ENCODE measurements at places on chromosomes 4 and X. TPM values are rescaled to one million over a fixed set of nuclear protein-coding genes. Genes with fewer than 3 reads are reported as not detected.
A peak's percentile ranks its signal among the peaks of the same experiment; 100 is the strongest.

GRCh38 chr4:1206299-1207156 lies 34.1 kb upstream of the SPON2 start:
- no peak overlapping the region for H3K4me3 ChIP-seq
- no peak overlapping the region for H3K27ac ChIP-seq
- H3K36me3 ChIP-seq = no peaks in the 10 kb centered on the region
- DNase-seq = no peak
- no peaks in the 10 kb centered on the region for H3K27me3 ChIP-seq

- no peak overlapping the region for H3K4me3 ChIP-seq
- peak; percentile 94 for DNase-seq
- H3K27me3 ChIP-seq = no peaks in the 10 kb centered on the region
- peaks cover 19% of the 10 kb centered on the region for H3K4me1 ChIP-seq
Measured at GRCh38 chrX:68186552-68187262, 246.6 kb downstream of the OPHN1 start.

- no peaks in the 10 kb centered on the region for H3K36me3 ChIP-seq
- DNase-seq = no peak
- no peaks in the 10 kb centered on the region for H3K4me1 ChIP-seq
- no peaks in the 10 kb centered on the region for H3K27me3 ChIP-seq
Measured at GRCh38 chrX:68462653-68463052, 29.4 kb upstream of the OPHN1 start.

DNA sequence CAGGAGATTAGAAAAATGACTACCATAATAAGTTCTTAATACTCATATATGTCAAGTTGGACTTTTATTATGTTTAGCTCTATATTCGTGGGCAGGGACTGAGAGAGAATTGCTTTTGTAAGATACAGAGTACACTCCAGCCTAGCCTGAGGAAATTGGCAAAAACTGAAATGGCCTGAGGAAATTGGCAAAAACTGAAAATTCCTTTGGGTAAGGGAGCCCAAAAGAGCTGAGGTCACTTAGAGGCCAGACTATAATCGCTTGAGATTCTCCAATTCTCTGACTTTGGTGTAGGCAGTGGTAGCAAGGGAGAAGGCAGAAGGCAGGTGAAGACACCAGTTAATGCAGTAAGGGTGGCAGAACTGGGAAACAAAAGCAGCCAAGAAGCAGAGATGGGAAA lies 124.5 kb upstream of the HCCS start:
- no peaks in the 10 kb centered on the region for H3K4me1 ChIP-seq
- no peak overlapping the region for H3K27ac ChIP-seq
- no peak for DNase-seq

- H3K4me1 ChIP-seq = peaks cover 32% of the 10 kb centered on the region
- H3K27ac ChIP-seq = no peak overlapping the region
- no peak for DNase-seq
- H3K4me3 ChIP-seq = peak overlapping the region; percentile 14
Measured at GRCh38 chr4:102871772-102872171, 3.0 kb downstream of the CISD2 start.

DNA sequence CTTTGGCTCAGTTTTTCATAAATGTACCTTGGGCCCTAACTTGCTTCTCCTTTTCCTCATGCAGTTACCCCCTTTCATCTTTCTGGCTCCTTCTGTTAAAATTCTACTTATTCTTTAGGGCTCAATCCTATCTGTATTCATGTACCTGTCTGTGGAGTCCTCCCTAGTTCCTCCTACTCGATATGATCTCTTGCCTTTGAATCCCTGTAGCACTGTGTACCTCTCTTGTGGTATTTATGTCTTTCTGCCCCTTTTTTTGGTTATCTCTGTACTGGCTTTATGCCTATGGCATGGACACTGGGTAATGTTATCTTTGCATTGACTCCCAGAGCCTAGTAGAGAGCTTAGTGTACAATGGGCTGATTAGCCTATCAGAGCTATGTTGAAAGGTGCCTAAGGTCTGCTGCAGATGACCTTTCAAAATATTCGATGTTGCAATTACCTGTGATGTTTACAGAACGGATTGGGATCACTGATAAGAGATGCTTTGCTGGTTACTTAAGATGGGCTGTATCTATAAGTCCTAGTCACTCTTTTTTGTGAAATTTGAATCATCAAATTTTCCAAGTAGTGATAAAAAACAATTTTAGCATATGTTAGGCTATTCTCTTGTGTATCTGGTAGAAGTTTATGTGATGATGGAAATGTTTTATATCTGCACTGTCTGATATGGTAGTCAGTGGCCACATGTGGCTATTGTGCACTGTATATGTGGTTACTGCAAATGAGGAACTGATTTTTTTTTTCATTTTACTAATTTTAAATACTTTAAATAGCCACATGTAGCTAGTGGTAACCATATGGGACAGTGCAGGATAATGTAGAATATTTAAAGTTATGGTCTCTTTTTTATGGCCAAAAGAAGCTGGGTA lies 33.5 kb downstream of the TMEM164 start:
- no peaks in the 10 kb centered on the region for H3K36me3 ChIP-seq
- 0 out of 2 replicates have a peak overlapping the region, but pooled peaks have one; percentile 1 for H3K27ac ChIP-seq
- H3K4me1 ChIP-seq = peaks cover 23% of the 10 kb centered on the region

DNA sequence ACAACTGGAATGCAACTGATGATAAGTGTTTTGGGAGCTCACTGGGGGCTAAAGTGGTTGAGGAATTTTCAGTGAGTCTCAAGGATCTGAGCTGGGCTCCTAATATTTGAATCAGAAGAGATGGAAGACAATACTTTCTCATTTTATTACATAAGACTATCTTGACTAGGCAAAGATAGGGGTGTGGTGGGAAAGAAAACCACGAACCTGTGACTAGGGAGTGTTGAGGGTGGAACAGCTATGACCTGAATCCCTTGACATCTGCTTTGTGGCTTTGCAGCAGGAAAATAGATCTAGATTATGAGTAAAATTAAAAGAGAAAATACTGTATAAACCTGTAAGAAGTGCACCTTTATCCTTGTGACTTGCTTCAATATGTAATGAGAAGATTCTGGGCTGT lies 295.1 kb upstream of the TEX13A start:
- H3K4me1 ChIP-seq = no peaks in the 10 kb centered on the region
- no peak overlapping the region for H3K27ac ChIP-seq
- no peaks in the 10 kb centered on the region for H3K36me3 ChIP-seq
- peak; percentile 0 for DNase-seq
- H3K4me3 ChIP-seq = no peak overlapping the region

MED28 gene
- total RNA-seq = 43.1 TPM

DNA sequence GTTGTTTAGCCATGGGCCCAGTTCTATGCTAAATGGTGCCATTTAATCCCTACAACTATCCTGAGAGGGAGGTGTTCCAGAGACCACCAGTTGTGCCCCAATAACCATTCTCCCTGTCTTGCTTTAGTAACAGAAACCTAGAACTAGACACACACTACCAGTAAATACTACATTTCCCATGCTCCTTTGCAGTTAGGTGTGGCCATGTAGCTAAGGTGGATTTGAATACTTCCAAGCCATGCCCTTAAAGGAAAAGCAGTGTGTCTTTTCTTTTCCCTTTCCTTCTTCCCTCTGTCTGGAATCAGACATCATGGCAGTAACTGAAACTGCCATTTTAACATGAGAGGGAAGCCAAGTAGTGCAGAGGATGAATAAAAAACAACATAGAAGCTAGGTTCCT lies 90.9 kb upstream of the TMEM33 start:
- no peak overlapping the region for H3K27ac ChIP-seq
- no peak for DNase-seq
- H3K4me3 ChIP-seq = no peak overlapping the region
- H3K4me1 ChIP-seq = no peaks in the 10 kb centered on the region

DNA sequence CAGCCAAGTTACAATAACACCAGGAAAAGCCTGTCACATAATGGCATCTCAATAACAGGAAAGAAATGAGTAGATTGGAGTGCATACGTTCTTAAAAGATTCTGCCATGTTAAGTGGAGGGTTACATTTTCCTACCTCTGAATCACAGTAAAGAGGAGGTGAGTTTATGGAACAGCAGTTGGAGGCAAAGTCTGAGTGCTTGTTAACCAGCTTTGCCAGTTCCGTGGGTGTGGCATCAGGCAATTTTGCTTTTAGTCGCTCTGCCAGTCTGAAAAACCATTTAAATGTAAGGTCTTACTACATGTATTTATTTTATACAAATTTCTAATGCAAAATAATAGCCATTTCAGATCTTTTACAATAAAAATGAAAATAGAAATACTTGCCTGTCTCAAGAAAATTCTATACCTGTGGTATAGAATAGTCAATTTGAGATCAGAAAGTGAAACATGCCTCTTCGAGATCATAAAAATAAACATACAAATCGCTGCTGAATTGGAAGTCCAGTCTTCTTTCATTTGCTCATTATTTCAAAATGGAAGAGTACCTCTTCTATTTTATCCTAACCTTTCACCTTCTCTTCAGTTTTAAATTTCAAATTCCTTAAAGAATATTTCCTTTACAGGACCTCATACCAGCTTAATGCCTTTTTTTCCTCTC lies 31.4 kb downstream of the GC start:
- no peaks in the 10 kb centered on the region for H3K36me3 ChIP-seq
- no peaks in the 10 kb centered on the region for H3K4me1 ChIP-seq

- H3K4me3 ChIP-seq = no peak overlapping the region
- no peaks in the 10 kb centered on the region for H3K4me1 ChIP-seq
- H3K27me3 ChIP-seq = no peaks in the 10 kb centered on the region
- no peaks in the 10 kb centered on the region for H3K36me3 ChIP-seq
- no peak for DNase-seq
- no peak overlapping the region for H3K27ac ChIP-seq
Measured at GRCh38 chr4:56197387-56197786, 189.9 kb downstream of the AASDH start.

GRCh38 chr4:137703195-137703594 lies 170.9 kb upstream of the PCDH18 start:
- H3K36me3 ChIP-seq = no peaks in the 10 kb centered on the region
- no peaks in the 10 kb centered on the region for H3K4me1 ChIP-seq
- H3K4me3 ChIP-seq = no peak overlapping the region
- H3K27me3 ChIP-seq = no peaks in the 10 kb centered on the region
- no peak overlapping the region for H3K27ac ChIP-seq

ETDB gene
- not detected for total RNA-seq

DNA sequence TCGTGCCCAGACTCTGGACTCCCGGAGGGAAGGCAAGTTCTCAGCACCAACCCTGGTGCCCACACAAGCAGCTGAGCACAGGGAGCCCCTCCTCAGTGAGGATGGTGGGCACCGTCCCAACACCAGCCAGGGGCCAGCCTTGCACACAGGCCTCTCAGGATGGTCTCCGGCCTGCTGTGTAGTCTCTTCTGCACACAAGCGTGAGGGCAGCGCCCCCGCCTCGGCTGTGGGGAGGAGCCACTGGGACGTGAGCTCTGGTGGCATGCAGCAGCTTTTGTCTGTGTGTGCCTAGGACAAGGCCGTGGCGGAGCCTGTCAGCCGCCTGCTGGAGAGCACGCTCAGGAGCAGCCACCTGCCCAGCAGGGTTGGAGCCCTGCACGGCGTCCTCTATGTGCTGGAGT lies 16.1 kb upstream of the MSANTD1 start:
- no peaks in the 10 kb centered on the region for H3K27me3 ChIP-seq
- no peaks in the 10 kb centered on the region for H3K4me1 ChIP-seq
- H3K27ac ChIP-seq = no peak overlapping the region
- H3K4me3 ChIP-seq = no peak overlapping the region
- H3K36me3 ChIP-seq = no peaks in the 10 kb centered on the region

CLCN3 gene
- 51.6 TPM for total RNA-seq

LNX1 gene
- 3.3 TPM for total RNA-seq

GRCh38 chr4:111572470-111572869 lies 572.8 kb upstream of the FAM241A start:
- no peaks in the 10 kb centered on the region for H3K36me3 ChIP-seq
- no peaks in the 10 kb centered on the region for H3K4me1 ChIP-seq
- H3K27ac ChIP-seq = no peak overlapping the region
- DNase-seq = no peak

ZMAT1 gene
- not detected for total RNA-seq

DNA sequence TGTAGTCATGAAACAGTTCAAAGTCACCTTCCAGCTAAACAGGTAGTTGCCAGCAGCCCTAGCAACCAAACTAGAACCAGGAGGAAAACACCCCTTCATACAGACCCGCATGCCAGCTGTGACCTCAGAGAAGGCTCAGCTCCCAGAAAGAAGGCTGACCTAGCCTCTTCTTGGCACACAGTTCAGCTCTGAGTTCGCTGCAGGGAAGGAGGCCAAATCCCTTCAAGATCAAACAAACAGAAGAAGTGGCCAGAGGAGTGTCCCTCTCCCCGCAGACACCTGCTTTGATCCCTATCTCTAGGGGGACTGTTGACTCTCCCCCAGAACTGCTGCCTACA lies 56.0 kb downstream of the HADH start:
- DNase-seq = no peak
- H3K36me3 ChIP-seq = no peaks in the 10 kb centered on the region
- no peaks in the 10 kb centered on the region for H3K4me1 ChIP-seq
- H3K27ac ChIP-seq = no peak overlapping the region
- H3K27me3 ChIP-seq = no peaks in the 10 kb centered on the region
